OCI-LY7 (cell line): ENCODE measurements at places on chromosomes 4 and X. TPM values are rescaled to one million over a fixed set of nuclear protein-coding genes. Genes with fewer than 3 reads are reported as not detected.

- peak; percentile 72 for DNase-seq
Observed at GRCh38 chr4:77240469-77241066, 83.6 kb downstream of the CCNG2 start.

DNA sequence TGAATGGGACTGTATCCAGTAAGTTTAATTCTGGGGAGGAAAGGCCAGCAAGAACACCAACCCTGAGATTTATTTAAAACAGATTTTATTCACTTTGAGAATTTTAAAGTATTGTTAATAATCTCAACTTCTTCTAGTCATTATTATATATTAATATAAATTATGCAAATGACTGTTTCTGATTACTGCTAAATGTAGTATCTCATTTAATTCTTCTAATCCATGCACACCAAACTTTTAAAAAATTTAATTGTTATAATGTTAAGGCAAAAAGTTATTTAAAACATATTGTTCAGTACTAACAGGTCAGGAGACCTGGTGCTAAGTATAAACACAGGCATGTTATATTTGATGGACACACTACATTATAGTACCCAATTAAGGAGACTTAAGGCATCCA, 8.1 kb downstream of the RLIM start:
- DNase-seq = no peak

- no peak for DNase-seq
Observed at GRCh38 chrX:24398766-24399165, 38.3 kb downstream of the SUPT20HL1 start.

DNA sequence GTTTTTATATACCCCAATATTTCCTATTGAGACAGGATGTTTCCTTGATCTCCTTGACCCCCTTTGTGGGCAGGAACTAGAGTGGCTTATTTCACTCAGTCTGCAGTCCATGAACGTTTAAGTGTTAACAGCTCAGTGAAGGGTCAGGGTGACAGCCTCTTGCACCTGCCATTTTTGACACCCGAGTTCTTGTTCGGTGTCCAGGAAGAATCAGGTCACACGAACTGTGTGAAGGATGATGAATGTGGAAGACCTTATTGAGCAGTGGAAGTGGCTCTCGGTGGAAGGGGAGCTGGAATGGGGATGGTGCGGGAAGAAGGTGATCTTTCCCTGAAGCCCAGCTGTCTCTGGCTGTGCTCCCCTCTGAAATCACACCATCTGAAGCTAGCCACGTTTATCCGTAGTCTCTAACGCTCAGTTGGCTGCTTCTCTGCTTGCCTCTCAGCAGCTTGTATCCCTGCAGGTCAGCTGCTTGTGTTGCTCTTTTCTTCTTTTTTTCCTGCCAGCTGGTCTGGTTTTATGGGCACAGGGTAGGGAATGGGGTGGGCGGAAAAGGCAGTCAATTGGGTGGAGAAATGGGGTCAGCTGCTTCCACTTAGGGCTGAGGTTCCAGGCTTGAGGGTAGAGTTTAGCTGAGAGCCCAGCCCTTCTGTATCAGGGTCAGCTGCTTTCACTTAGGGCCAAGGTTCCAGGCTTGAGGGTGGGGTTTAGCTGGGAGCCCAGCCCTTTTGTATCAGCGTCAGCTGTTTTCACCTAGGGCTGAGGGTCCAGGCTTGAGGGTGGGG, 29.0 kb upstream of the CCNG2 start:
- no peak for DNase-seq

GRCh38 chrX:87409113-87409841, 108.3 kb upstream of the KLHL4 start:
- DNase-seq = no peak

- DNase-seq = no peak
Observed at GRCh38 chr4:137934911-137935310, 307.2 kb downstream of the SLC7A11 start.

DNA sequence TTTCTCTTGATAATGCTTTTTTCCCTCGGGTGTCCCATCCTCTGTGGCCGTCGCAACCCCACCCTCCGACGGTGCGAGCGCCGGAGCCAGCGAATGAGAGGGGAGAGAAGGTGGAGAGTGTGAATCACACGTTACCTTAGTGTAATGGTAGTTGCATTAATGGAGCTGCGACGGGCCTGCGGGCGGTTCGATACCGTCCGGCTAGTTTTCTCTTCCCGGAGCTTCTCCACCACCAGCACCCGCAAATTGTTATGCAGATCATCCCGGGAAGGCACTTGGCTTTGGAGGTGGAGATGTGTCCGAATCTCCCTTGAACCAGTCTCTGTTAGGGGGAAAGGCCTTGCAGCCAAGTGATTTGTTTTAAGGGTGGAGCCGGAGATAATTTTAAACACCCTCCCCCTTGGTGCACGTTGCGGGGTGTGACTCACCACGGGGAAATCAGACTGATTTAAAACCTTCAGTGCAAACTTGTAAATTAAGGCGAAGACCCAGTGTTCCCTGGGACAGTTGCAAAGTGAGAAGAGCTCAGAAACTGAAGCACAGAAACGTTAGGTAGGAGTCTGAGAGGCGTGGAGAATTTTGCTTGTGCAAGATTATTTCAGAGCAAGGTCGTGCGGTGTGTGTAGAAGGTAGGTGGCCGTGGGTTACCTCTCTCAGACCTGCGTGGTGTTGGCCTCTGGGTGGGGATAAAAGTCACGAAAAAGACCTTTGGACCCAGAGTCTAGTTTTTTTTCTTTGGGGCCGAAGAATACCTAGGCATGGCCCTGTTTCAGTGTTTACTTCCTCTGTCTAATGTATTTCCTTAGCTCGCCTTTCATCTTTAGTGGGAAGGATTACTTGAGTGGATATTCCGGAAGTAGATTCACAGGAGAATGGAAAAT, 1.3 kb downstream of the AFF1 start:
- peak; percentile 88 for DNase-seq

- no peak for DNase-seq
Observed at GRCh38 chrX:45849261-45849862, 648.7 kb upstream of the DIPK2B start.

Gene USP17L22
- not detected in 2 replicates for total RNA-seq

Gene WDR19
- 47.5 and 51.0 TPM in 2 replicates for total RNA-seq

Gene NRK
- not detected in 2 replicates for total RNA-seq

Gene MAGEA1
- not detected in 2 replicates for total RNA-seq

Gene TRAPPC11
- 35.7 and 40.4 TPM in 2 replicates for total RNA-seq

Gene CLIC2
- not detected in 2 replicates for total RNA-seq

Gene RPL10
- 2,447 and 2,466 TPM in 2 replicates for total RNA-seq

Gene FAAH2
- 1.3 and 2.1 TPM in 2 replicates for total RNA-seq

Gene ZNF674
- total RNA-seq = 3.6 and 5.5 TPM in 2 replicates
